ENCODE measurements at places on chromosomes 5 and 9. TPM values are rescaled to one million over a fixed set of nuclear protein-coding genes. Genes with fewer than 3 reads are reported as not detected.

F2RL2 gene
- 4.6 TPM for total RNA-seq

GRCh38 chr5:52603778-52604554 is 183.8 kb upstream of the ITGA1 start:
- H3K4me1 ChIP-seq, result peaks cover 8% of the 10 kb centered on the region
- no peak for DNase-seq
- H3K36me3 ChIP-seq, result no peaks in the 10 kb centered on the region
- H3K27me3 ChIP-seq, result no peaks in the 10 kb centered on the region
- H3K27ac ChIP-seq, result no peak overlapping the region

- H3K36me3 ChIP-seq, result no peaks in the 10 kb centered on the region
- H3K27me3 ChIP-seq, result no peaks in the 10 kb centered on the region
- no peak overlapping the region for H3K27ac ChIP-seq
- H3K4me1 ChIP-seq, result peaks cover 8% of the 10 kb centered on the region
Observed at GRCh38 chr5:169121630-169122420, 179.1 kb downstream of the SLIT3 start.

GRCh38 chr5:122780296-122780695 is 5.4 kb downstream of the SNX2 start:
- peaks cover 38% of the 10 kb centered on the region for H3K4me1 ChIP-seq
- no peaks in the 10 kb centered on the region for H3K36me3 ChIP-seq
- H3K4me3 ChIP-seq, result no peak overlapping the region

DNA sequence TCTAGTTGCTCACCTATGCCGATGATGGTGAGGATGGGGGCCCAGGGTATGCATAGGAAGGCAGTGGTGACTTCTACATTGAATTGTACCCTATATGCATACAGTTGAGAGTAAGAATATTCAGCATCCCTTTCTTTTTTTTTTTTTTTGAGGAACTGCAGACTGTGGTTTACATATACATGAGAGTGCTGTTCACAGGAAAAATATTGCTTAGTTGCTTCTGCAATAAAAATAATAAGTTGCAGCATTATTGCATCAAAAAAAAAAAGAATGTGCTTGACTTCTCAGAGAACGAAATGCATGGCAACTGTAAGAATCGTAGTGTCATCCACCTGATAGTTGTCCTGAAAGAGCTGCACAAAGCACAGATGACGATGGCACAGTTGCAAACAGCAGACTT is 52.8 kb downstream of the PTCD2 start:
- no peaks in the 10 kb centered on the region for H3K4me1 ChIP-seq
- H3K27ac ChIP-seq, result no peak overlapping the region
- no peaks in the 10 kb centered on the region for H3K27me3 ChIP-seq
- H3K4me3 ChIP-seq, result no peak overlapping the region

GRCh38 chr9:131235480-131235851 is 40.8 kb downstream of the FAM78A start:
- no peak for DNase-seq
- no peak overlapping the region for H3K27ac ChIP-seq
- H3K4me1 ChIP-seq, result peaks cover 31% of the 10 kb centered on the region
- peaks cover 23% of the 10 kb centered on the region for H3K27me3 ChIP-seq
- H3K4me3 ChIP-seq, result no peak overlapping the region
